ENCODE measurements at places on chromosomes 11 and 22.

DNA sequence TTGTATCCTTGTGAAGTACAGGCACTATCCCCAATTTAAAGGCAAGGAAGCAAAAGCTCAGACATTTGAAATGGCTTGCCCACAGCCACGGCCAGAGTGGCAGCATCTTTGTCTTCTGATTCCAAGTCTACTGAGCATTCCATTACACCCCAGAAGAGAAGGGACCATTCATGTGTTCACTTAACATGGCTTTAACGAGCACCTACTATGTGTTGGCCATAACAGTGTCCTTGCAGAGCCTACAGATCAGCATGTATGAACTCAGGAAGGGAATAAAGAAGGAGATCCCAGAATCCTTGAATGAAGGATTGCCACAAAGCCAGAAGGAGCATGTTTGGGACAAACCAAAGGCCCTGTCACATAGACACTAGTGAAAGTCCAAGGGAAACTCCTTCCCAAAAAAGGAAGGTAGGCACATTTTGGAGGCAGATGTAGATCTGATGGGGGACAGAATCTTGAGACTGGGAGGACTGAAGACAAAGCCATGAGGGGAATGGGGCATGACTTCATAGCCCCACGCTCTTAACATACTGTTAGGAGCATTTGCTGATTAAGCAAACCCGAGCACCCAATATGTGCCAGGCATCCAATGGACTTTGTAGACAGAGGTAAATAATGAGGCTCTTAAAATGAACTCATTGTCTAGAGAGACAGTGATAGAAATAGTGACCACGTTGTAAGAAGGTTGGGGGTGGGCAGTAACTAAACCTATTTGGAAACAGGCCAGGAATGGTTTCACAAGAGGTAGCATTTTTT lies 54.9 kb downstream of the P4HA3 start:
- DNase-seq, result no peak

GRCh38 chr11:88246696-88247095 lies 71.5 kb upstream of the RAB38 start:
- DNase-seq, result no peak

- no peak for DNase-seq
These were observed 15.3 kb downstream of the CSTPP1 start for GRCh38 chr11:46951864-46952263.

GRCh38 chr22:37019309-37020191 lies at the start of the genes MPST and TST:
Gene MPST (plus strand): TSS chr22:37019742. CDS start chr22:37019837, 95 bp downstream.
Gene TST (minus strand): TSS chr22:37019447. CDS start chr22:37018732, 715 bp downstream.
- DNase-seq, result peak; percentile 49

GRCh38 chr11:64971421-64972233 lies at the start of gene MAJIN:
Gene MAJIN (minus strand): TSS chr11:64972108. CDS start chr11:64959405, 12,703 bp downstream.
- peak; percentile 64 for DNase-seq
